Glutamatergic neuron (in vitro differentiated cells): ENCODE measurements at places on chromosomes 12 and 14.

GRCh38 chr12:104248444-104248843, 32.9 kb downstream of the TXNRD1 start:
- DNase-seq, result no peak

DNA sequence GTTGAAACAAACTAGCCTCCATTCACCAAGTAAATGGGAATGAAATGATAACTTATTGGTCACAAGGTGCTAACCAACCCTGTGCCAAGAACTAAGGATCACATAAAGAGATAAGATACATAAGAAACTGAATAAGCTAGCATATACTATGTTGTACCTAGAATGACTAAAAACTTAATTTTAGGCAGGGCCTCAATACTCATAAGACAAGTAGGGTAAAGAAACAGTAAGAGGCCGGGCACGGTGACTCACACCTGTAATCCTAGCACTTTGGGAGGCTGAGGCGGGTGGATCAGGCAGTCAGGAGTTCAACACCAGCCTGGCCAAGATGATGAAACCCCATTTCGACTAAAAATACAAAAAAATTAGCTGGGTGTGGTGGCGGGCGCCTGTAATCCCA, 17.7 kb downstream of the GDF11 start:
- DNase-seq, result no peak

GRCh38 chr12:2560356-2560755, 234.4 kb upstream of the FKBP4 start:
- DNase-seq, result no peak

DNA sequence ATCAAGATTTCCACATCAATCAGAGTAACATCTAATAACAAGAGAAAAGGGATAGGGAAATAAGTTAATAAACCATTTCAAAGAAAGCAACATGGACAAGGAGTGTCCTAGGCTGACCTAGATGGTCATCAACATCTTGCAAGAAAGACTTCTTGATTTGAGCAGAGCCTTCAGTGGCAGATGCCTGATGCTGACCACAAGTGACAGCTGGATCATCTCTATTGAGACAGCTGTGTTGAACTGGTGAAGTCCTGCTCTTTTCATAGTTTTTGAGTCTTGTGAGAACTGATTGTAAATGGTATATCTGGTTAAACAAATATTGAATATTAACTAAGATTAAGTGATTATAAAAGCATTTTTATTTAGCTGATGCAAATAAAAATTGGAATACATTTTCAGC, 1083.6 kb upstream of the LRFN5 start:
- DNase-seq, result no peak

- DNase-seq, result no peak
Measured at GRCh38 chr14:81093651-81094050, 127.1 kb downstream of the GTF2A1 start.

GRCh38 chr12:91877456-91878235, 268.0 kb downstream of the BTG1 start:
- DNase-seq, result no peak

- peak; percentile 90 for DNase-seq
Measured at GRCh38 chr14:49865431-49865859, 12.9 kb upstream of the NEMF start.

DNA sequence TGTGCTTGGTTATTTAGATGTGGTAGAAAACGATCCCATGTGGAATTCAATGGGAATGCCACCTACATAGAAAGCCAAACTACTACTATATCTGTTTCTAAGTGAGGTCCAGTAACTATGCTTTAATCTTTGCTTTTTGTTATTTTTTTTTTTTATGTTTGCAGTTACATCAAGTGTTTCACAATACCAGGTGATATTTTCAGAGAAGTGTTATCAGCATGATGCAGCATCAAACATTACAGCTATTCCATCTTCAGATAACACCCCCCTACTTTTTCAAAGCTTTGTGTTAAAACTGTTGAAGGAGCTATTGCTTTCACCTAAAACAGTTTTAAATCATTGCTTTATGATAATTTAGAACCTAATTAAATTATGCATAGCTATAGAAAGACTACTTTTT, 163.8 kb upstream of the SLC16A7 start:
- no peak for DNase-seq

DNA sequence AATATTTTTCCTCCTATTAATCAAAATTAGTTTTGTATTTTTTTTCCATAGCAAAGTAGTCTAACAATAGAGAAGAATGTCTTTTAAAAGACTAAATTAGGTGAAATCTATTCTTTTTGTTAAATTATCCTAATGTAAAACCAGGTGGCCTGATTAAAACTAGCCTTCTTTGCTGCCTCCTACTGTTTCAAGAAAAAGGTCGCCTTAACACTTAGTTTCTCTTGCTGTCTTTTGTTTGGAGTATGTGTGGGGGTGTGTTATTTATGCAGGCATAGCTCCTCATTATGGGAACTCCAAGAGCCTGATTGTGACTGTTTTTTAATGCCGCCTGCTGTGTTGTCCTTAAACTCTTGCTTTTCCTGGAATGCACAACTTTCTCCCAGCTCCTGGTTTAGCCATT, 855.3 kb downstream of the DIO2 start:
- DNase-seq, result no peak

DNA sequence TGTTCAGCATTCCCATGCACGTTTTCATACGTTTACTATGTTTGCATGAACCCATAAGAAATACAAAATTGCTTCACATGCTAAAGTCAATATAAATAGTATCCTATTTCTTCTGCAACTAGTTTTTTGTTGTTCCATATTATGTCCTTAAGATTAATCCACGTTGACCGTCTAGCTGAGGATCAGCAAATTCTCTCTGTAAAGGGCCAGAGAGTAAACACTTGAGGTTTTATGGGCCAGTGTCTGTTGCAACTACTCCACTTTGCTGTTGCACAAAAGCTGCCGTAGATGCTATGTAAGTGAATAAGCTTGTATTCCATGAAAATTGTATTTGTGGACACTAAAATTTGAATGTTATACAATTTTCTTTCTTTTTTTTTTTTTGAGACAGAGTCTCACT, 21.1 kb upstream of the PITPNM2 start:
- DNase-seq, result no peak

DNA sequence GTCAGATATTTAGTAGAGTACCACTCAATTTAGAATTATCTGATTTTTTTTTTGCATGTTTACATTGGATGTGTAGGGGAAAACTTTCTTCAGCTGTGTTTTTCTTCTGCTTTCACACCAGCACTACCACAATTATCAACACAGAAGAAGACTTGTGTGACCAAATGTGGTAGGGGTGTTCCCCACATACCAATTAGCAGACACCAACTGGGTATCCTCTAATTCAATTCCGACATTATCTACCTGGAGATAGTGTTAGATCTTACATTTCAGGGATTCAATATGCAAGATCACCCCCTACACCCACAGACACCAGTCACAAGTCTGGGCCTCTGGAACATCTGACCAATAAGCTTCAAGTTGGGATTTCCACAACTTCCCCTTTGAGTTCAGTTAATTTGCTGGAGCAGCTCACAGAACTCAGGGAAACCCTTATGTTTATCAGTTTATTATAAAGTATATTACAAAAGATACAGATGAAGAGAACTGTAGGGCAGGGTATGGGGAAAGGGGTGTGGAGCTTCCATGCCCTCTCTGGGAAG, 4.1 kb upstream of the KLRG1 start:
- DNase-seq, result no peak

DNA sequence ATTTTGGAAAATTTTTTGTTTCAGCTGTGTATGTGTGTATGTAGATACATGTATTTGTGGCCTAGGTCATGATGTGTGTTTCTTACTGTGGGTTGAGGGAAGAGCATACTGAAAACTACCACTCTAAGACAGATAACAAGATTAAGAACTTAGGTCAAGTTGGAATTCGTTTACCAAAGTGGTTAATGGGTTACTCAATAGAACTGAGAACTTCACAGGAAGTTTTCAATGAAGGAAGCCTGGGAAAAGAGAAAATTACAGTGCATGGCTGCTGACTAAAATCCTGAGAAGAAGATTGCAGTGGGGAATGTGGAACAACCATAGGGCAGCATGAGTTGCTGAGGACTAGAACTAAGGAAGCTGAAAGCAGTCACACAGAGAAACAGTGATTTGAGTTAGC, 21.4 kb upstream of the FOXG1 start:
- no peak for DNase-seq

- no peak for DNase-seq
Measured at GRCh38 chr12:72273499-72273837, 1.3 kb downstream of the TRHDE start.

DNA sequence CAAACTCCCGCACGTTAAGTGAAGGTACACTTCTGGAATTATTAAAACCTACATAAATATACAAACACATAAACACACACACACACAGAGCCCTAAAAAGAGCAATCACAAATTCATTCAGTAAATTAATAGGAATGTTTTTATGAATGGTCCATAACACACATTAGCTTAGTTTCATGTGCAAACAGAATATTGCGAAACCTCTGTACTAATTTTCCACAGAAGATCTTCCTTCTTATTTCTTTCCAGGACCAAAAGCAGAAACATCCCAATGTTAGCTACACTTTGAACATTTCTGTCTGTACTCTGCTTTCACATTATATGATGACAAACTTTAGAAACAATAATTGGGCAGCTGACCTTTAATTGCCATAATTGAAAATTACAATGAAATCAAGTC, 101.6 kb downstream of the SOX5 start:
- no peak for DNase-seq

GRCh38 chr14:73142216-73142615, 5.9 kb downstream of the PSEN1 start:
- no peak for DNase-seq

DNA sequence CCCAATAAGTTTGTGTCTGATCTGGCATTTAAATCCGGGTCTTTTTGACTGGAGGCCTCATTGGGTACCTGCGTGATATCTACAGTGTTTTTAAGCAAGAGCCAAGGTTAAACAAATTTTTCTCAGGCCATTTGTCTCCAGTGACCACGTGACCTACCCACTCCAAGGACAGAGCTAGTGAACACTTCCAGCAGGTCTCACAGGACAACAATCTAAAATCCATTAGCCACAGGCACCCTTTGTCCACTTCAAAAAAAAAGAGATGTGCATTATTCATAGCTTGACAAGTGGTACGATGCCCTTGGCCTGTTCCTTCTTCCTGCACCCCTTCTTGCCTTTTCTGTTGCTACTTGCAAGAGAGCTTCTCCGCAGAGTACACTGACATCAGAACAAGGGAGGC, 109.6 kb upstream of the GSC start:
- DNase-seq, result no peak

- no peak for DNase-seq
Measured at GRCh38 chr12:89390802-89391673, 38.7 kb upstream of the DUSP6 start.

DNA sequence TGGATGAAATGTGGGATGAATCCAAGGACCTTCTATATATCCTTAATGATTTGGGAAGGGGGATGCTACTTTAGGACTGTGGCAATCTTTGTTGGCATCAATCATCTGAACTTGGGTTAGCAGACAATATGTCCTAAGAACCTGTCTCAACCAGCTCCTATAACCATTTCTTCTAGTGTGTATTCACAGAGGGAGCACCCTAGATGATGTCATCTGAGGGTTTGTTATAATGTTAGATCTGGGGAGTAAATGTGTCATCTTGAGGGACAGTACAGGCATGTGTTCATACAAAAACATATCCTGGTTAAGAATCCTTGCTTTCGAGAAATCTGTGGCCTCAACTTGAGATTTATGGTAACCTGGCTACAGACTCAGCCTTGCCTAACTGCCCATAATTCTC, 41.9 kb upstream of the NFKBIA start:
- DNase-seq, result no peak

DNA sequence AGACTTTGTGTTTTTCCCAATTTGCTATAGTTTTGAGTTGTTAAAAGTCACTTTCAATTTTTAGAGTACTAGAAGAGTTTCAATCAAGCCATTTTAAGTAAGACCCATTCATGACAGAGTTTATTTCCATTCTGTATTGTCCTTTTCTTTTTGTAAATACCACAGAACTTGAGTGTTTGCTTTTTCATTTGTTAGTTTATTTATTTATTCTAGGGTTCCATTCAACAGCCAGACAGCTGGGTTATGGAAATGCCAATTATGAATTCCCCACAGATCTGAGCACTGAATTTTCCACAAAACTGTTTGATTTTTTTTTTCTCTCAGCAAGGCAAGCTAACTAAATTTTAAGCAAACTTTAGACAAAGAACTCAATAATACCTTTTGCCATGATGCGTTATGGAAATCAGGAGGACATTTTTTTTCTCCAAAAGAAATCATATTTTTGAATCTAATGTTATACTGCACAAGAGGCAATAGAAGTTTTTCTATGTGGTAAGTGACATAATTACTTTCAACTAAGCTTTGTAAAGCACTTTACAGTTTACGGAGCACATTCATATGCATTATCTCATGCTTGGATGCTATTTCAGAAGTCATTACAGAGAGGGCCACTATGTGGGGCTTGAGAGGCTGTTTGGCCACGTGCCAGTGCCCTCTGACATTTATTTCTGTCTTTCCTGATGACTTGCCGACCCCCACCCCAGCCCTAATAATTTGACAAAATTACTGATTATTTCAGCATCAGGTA, 181.5 kb downstream of the VRK1 start:
- DNase-seq, result no peak

- no peak for DNase-seq
Measured at GRCh38 chr12:27277846-27278260, 33.8 kb downstream of the STK38L start.

DNA sequence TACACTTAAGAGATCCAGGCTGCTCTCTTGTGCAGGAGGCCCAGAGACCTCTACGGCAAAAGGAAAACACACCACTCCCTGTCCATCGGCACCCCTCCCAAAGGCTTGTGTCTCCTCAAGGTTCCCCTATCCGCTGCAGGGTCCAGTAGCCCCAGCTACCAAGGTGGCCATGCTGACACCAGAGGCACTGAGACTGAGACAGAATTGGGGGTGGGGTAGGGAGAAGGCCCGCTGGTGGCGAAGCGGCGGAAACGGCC, 590 bp downstream of the DDIT3 start:
- DNase-seq, result no peak

DNA sequence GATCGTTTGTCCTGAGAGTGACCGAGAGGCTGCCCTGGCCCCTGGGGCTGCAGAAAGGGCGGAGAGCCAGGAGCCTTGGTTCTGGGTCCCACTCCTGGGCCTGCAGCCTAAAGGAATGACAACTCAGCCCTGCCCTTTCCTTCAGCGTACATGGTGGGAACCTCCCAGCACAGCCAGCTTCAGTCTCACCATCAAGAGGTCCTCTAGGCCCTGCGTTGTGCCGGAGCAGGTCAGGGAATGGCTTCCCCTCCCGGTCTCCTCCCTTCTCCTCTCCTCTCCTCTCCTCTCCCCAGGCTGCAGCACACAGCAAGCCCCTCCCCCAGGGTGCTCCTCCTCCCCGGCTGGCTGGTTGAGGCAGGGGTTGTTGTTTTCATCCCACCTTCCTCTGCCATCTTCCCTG, 44.6 kb upstream of the TUNAR start:
- DNase-seq, result no peak

GRCh38 chr12:12723681-12724420, 6.7 kb downstream of the CDKN1B start:
- DNase-seq, result peak; percentile 63
